Chondrocyte (in vitro differentiated cells): ENCODE measurements at places on chromosomes 1 and 21. TPM values are rescaled to one million over a fixed set of nuclear protein-coding genes. Genes with fewer than 3 reads are reported as not detected.

COQ8A gene
- total RNA-seq: 6.6 to 10.2 TPM (median 7.4 TPM) in 3 replicates

MNDA gene
- not detected in 3 replicates for total RNA-seq

GRCh38 chr1:152047413-152047729 lies 10.6 kb upstream of the S100A11 start:
- DNase-seq: no peak

- no peak for DNase-seq
Measured at GRCh38 chr21:32137266-32137665, 141.6 kb downstream of the MIS18A start.

DNA sequence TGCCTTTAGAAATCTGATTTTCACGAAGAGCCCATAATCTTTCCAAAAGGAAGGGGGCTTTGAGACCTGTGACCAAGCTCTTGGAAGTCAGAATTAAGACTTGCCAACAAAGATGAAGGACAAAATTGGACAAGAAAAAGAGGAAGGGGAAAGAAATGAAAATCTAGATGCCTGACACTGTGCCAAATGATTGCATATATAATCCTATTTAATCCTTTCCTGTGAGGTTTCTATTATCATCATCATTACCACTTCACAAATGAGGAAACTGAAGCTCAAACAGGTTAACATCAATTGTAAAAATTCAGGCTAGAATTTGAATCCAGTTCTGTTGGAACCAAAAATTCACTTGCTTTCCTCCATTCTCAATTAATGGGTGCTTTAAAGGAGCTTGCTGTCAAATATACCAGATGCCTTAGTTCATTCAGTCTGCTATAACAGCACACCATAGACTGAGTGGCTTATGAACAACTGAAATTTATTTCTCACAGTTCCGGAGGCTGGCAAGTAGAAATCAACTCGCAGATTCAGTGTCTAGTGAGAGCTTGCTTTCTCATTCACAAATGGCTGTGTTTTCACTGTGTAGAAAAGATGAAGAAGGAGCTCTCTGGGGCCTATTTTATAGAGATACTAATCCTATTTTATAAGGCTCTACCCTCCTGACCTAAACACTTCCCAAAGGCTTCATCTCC lies 197.5 kb upstream of the ST6GALNAC5 start:
- no peak for DNase-seq

GRCh38 chr1:150619576-150620509 lies 9.6 kb downstream of the ENSA start:
- DNase-seq: no peak

- DNase-seq: no peak
Measured at GRCh38 chr1:157357111-157357510, 195.2 kb downstream of the FCRL5 start.

DNA sequence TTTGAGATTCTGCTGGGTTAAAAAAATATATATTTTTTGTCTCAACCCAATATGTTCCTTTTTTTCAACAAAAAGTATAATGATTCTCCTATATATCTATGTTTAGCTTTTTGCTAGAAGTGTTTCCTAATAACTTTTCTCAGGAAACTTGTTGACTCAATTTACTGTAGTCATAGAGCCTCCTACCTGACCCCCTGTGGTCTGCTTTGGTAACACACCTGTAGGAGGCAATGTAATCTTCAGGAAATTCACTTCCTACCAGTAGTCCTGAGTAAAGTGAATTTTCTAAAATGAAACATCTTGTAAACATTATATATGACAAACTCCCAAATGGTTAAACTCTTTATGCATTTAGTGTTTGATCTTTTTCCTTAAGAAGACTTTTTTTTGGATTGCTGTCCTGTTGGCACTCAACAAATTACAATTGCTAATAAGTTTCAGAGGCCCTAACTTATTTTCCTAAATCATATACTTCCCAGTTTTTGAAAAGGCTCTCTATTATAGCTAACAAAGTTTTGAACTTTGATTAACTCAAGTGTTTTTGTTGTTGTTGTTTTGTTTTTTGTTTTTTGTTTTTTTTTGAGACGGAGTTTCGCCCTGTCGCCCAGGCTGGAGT lies 118.3 kb downstream of the OLFML2B start:
- DNase-seq: no peak
